Activated naive CD4-positive, alpha-beta T cell (primary cell): ENCODE measurements at places on chromosomes 2 and 18.

- no peak for DNase-seq
Observed at GRCh38 chr2:129828792-129829191, 150.7 kb upstream of the RAB6C start.

- DNase-seq, result no peak
Observed at GRCh38 chr2:6826081-6826913, 39.4 kb downstream of the CMPK2 start.

GRCh38 chr2:45285311-45285710 lies 276.1 kb upstream of the SIX2 start:
- DNase-seq, result no peak

DNA sequence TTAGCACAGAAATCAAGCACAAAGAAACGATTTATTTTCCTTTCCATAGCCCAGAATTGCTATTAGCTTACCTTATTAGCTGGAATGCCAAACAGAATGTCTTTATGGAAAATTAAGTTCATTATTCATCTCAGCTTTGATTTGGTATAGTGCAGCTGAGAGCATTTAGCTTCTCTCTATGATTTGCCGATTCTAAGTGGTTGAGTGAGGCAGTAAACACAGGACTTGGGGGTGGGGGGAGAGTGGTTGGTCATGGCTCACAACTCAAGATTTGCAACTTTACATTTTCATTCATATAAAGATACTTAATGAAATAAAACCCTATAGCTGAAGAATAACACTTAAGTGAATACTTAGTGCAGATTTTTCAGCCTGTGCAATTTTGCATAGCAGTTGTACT lies 395.2 kb downstream of the TGIF1 start:
- no peak for DNase-seq

DNA sequence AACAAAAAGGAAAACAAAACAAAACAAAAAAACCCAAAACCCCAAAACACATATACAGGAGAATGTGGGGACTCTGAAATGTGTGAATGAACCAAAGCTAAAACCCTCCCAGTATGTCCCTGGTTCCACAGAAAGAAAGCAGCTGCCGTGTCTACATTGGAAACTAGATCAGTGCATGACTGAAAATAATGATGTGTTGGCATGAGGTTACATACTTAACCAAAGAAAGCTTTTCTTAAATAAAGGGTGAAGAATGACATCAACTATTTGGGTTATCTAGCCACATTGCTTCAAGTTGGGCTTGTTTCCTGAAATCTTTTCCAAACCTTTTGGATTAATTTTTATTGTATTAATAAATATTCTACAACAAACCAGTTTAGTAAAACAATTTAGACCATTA lies 91.9 kb upstream of the FN1 start:
- no peak for DNase-seq

- no peak for DNase-seq
Observed at GRCh38 chr2:200396781-200397242, 90.3 kb downstream of the SPATS2L start.

DNA sequence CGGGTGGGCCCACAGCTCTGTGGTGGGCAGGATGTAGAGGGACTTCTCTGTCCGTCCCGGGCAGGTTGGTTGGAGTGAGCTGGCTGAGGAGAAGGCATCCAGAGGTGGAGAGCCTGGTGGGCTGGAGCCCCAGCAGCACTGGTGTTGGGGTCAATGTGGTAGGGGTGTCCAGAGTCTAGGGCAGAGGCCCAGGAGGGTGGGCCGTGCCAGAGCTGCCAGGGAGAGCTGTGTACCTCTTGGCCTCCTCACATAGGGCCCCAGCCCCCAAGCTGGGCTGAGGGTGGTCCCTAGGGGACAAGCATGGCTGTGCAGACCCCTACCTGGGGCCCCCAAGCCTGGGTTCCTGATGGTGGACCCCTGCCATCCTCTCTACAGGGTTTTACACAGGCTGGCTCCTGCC lies 16.0 kb downstream of the ANO7 start:
- no peak for DNase-seq

DNA sequence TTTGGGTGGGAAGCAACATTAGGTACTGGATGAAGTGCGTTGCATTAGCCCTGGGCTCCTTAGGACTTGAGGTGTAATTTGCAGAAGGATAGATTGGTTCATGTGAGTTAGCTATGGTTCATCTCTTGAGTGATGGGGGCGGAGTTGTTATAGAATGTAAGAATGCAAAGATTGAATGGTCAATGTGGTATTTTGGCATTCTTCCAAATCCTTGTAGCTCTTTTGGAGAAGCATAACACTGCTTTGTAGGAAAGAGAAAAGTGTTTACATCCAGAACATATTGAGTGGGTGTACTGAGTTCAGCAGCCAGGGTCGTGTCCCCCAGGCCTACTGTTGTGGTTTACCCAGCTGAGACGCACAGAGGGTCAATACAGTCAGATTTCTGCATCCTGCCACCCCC lies 173.5 kb downstream of the FMNL2 start:
- no peak for DNase-seq

DNA sequence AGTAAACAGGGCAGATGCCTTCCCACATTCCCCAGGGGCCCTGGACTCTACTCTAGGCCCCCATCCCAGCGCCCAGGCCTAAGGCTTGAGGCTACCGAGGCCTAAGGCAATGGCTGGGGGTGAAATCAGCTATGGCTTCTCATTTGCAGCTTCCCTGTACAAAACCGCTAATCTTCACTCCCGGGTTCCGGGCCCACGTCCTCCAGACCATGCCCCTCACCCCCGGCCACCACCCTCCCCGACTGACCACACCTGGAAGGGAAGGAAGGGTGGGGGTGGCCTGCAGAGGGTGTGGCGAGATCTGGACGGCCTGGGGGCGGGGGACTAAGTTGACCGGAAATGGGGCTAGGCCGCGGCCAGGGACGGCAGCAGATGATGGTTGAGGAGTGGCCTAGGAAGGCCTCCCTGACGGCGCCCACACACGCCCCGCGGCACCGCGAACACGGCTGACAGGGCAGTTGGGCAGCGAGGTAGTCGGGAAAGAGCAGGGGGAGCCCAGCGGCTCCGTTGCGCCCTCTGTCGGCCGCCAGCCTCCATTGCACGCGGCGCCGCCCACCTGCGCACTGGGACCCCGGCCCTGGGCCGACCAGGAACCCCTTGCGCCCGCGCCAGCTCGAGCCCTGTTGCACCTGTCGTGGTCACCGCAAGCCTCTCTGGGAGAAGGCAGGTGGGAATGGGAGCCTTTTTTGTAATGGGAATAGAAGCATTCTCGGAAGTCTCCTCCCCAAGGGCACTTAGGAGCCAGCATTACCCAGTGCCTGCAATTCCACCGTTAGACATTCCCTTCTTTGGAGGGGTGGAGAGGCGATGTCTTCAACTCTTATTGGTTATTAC lies 117.1 kb upstream of the STPG4 start:
- peak; percentile 49 for DNase-seq

- DNase-seq, result peak; percentile 55
Observed at GRCh38 chr2:237673130-237674001, 46.0 kb downstream of the LRRFIP1 start.

- no peak for DNase-seq
Observed at GRCh38 chr2:174331595-174332216, 3.0 kb upstream of the SP9 start.

DNA sequence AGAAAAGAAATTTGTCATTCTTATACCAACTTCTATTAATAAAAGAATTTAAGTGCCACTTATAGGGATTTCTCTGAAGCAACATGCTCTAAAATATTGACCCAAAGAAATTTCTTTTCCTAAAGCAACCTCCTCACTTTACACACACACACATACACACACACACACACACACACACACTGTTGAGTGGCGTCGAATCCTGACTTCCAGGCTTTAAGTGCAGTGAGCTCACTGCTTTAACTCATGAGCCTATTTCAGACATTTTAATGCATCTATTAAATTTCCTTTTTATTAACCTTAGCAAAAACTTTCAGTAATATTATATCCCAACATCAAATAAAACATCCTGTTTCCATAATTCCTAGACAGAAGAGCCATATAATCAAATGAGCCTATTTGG lies 229.1 kb upstream of the ACVR2A start:
- no peak for DNase-seq
